ENCODE measurements at places on chromosomes 1 and 21.

GRCh38 chr1:243575070-243575469 is 275.0 kb downstream of the AKT3 start:
- no peak for DNase-seq

DNA sequence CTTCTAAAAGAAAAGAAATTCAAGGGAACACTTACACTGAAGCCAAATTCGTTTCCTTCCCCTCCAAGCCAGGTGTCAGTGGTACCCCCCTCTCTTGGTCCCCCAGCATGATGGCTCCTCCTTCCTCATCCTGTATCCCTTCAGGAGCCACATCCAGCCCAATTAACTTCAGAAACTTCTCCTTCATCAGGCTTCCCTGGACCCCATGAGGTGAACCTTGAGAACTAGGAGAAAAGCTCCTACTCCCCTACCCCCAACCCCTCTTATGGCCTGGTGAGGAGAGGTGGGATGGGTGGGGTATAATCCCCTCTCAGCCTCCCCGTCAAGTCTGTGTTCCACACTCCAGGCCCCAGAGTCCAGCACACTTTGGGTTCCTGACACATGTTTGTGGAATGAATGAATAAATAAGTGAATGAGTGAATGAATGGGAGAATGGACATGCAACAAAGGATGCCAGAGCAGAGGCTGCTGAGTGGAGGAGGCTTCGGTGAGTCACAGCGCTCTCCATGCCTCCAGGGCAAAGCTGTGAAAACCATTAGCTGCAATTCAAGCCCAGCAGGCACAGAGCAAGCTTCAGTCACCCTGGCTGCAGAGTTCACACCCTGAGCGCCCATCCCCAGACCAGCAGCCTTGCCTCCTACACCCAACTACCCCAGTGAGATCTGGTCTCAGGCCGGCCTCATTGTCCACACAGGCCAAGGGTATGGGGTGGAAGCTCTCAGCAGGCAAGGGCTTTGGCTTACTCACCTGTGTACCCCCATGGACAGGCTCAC is 43.8 kb downstream of the BATF3 start:
- no peak for DNase-seq

GRCh38 chr1:6627031-6627430 is 2.4 kb downstream of the THAP3 start:
- DNase-seq, result no peak

DNA sequence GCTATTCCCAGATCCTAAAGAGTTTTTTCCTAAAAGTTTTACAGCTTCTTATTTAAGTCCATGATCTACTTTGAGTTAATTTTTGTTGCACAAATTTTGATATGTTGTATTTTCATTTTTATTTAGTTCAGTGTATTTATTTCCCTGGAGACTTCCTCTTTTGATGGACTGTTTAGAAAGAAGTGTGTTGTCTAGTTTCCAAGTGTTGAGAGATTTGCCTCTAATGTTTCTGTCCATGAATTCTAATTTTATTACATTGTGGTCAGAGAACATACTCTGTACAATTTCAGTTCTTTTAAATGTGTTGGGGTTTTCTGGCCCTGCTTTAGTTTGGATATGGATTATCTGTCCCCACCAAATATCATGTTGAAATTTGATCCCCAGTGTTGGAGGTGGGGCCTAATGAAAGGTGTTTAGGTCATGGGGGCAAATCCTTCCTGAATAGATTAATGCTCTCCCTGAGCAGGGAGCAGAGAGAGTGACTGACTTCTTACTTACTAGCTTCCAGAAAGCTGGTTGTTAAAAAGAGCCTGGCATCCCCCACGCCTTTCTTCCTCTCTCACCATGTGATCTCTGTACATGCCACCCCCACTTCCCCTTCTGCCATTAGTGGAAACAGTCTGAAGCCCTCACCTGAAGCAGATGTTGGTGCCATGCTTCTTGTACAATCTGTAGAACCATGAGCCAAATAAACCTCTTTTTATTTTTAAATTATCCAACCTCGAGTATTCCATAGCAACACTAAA is 4.6 kb downstream of the CHD1L start:
- DNase-seq, result peak; percentile 23

DNA sequence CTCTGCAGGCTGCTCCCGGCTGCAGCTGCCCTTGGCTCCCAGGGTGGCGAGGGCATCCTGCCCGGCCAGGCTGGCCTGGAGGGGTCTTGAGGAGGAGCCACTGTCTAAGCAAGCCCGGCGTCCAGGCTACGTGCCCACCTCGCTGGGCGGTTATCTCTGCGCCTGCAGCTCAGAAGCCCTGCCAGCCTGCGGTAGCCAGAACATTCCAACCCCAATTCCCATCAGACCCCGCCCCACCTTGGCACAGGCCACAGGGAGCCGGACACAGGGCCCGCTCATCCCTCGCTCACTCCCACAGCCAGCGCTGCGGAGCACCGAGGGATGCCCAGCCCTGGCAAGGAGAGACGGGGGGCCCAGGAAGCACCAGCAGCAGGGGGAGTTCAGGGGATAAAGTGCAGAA is 53.9 kb downstream of the MEGF6 start:
- DNase-seq, result no peak

GRCh38 chr1:171166361-171166760 is 18.7 kb upstream of the FMO2 start:
- no peak for DNase-seq

- DNase-seq, result no peak
Observed at GRCh38 chr1:206661161-206661820, 23.4 kb upstream of the MAPKAPK2 start.

GRCh38 chr1:19569786-19570185 is 74.3 kb upstream of the NBL1 start:
- no peak for DNase-seq

GRCh38 chr1:29002792-29003191 is 88.4 kb downstream of the EPB41 start:
- no peak for DNase-seq

DNA sequence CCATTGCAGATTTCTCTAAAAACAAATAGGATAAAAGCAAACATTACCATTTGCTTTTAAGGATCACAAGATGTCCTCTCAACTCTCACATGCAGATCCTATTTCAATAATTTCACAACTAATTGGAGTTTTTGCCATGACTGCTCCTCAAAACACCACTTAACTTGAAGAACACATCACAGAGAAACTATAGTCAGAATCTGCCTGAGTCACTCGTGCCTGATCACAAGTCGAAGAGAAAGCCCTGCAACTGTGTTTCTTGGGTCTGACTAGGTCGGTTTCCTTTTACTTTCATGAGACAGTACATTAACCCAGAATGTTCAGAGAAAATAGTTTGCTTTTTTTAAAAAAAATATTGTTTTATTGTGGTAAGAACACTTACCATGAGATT is 46.3 kb upstream of the SMYD2 start:
- DNase-seq, result peak; percentile 22

DNA sequence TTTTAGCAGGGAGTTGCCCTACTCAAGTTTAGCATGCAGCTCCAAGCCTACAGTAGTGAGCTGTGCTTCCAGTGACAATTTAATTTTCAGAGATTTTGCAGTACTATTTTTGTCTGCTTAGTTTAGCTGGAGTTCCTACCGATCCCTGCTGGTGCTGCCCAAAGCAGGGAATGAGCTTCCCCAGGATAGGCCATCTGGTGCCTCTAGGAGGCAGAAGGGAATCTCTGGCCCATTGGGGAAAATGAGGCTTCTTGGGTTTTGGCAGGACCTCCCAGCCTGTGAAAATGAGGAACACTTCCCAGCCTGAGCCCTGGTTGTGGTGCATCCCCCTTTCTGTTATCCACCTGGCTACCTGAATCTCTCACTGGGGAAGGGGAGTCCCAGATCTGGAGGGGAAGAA is 149.2 kb downstream of the RASAL2 start:
- no peak for DNase-seq

DNA sequence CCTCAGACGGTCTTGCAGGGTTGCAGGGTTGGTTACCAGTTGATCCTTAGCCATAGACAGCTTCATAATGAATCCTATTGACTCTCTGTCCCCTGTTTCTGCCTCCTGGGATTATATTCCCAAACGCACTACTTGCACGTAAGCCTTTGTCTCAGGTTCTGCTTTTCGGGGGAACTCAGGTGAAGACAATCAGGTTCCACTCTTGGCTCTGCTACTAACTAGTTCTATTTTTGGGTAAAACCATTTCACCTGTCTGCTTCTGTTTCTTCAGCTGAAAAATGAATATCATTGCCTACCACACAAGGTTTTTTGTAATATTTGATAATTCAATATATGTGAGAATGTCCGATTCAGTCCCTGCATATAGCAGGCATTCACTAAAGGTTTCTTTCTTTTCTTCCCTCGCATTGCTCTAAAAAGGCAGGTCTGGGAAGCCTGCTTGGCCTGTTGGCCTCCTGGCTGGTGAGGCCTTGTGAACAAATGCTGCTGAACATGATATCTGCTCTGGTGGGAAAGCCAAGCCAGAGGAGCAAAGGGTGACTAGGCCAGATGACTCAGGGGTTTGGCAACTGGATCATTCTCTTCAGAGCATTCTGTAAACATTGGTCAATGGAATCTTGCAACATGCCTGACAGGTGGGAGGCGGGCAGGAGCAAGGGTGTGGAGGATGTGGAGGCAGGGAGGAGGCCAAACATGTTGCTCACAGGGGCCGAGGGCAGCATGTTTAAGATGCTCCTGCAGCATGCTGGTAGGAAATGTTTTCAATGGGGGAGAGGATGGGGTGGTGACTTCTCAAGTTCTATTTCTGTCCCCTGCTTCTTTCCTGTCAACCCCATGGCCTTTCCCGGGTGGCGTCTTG is 23.8 kb downstream of the IER5 start:
- DNase-seq, result peak; percentile 91

DNA sequence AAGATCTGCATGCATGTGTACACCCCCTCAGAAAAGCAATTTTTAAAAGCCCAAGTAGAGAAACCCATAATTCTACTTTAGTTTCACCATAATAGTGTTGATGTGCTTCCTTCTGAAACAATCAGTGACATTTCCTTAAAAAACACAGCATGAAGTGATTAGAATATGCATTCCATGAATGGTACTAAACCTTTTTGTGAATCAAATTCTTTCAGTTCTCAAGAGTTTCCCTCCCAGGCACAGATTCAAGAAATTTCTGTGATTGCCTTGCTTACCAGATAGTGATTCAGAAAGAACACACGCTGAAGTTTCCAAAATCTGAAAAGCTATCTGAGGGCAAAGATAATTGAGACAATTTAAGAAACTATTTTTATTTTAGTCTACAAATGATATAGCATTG is 136.4 kb upstream of the ADGRL2 start:
- DNase-seq, result no peak

GRCh38 chr1:159342761-159343425 is 40.8 kb downstream of the FCER1A start:
- no peak for DNase-seq

DNA sequence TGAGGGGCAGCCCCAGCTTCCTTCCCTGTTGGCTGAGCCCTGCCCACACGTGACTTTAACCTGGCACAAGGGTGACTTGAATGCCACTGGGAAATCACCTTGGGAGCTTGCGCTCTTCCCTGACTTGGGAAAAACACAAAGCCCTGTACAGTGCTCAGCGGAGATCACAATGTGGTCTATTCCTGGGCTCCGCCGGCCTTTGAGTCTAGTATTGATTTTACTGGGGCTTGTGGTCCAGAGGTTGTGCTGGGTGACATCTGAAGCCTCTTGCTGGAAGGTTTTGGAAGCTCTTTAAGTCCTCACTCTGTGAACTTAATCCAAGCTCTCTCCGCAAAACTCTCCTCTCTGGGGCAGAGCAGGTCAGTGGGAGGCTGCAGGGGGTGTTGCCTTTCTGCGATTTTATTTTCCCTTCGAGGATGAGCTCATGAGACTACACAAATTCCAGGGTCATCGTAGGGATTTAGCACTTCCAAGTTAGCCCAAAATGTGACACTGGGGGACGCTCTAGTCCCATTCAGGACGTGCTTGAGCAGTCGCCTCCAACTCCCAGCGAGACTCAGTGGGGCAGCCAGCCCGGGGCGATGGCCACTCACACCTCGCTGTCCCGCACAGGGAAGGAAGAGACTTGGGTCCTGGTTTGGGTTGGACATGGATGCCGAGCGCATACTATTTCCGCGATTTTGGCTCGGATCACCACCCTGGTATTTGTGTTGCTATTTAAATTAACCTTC is 291.9 kb upstream of the AJAP1 start:
- DNase-seq, result no peak

DNA sequence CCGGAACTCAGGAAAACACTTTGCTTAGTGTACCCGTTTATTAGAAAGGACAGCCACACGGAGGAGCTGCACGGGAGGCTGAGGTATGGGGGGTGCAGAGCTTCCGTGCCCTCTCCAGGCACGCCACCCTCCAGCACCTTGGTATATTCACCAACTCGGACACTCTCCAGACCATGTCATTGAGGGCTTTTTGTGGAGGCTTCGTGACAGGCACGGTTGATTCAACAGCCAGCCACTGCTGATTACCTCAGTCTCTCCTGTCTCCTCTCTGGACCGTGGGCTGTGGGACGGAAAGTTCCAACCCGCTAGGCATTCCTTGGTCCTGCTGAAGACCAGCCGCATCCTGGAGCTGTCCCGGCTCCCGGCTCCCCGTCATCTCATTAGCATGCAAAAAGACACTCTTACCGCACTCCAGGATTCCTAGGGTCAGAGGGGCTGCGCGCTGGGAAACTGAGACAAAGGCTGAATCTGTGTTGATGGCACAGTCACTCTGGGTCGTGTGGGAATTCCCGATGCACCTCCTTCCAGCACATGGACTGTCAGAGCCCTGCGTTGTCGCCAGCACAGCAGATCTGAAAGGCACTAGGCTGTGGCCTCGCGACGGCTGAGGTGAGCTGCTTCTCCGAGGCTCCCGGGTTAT is 65.6 kb downstream of the PRKCZ start:
- no peak for DNase-seq

- peak; percentile 25 for DNase-seq
Observed at GRCh38 chr21:15496911-15497310, 232.9 kb upstream of the USP25 start.

DNA sequence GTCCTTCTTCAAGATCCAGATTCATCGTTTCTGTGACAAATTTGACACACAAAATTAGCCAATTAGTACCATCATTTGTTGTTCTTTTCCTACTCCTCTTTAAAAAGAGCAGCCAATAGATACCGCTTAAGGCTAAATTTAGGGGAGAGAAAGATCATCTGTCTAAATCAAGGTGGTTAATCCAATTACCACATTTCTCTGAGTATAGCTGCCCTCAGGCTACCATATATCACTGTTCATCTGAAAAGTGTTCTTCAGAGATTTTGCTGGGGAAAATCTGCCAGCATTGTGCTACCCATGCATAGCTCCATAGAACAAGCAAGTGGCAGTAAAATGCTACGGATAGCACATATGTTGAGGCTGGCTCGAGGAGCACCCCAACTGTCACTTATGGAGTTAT is 110.3 kb upstream of the ESRRG start:
- DNase-seq, result no peak

DNA sequence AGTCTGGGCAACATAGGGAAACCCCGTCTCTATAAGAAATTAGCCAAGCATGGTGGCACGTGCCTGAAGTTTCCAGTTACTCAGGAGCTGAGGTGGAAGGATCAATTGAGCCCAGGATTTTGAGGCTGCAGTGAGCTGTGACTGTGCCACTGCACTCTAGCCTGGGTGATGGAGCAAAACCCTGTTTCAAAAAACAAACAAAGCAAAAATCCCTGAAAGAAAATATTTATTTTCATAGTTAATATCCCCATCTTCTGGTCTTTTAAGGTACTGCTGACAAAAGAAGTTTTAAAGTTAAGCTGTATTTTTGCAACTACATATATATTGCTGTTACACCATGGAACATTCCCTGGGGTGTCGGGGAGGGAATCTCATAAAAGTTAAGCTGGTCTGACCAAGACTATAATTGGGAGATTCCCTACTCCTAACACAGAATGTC is 26.0 kb downstream of the VAMP4 start:
- peak; percentile 23 for DNase-seq

GRCh38 chr1:212692774-212693644 is 6.6 kb downstream of the BATF3 start:
- no peak for DNase-seq

Data from suppressor macrophage treated with lipopolysaccharide for 4 hours (primary cell).